Stimulated activated CD8-positive, alpha-beta memory T cell treated with anti-CD3 and anti-CD28 coated beads, Interleukin-12 subunit alpha, Interleukin-12 subunit beta, amount 100 ng/mL, for 4 hours (primary cell): ENCODE measurements at places on chromosomes 3 and 15.

DNA sequence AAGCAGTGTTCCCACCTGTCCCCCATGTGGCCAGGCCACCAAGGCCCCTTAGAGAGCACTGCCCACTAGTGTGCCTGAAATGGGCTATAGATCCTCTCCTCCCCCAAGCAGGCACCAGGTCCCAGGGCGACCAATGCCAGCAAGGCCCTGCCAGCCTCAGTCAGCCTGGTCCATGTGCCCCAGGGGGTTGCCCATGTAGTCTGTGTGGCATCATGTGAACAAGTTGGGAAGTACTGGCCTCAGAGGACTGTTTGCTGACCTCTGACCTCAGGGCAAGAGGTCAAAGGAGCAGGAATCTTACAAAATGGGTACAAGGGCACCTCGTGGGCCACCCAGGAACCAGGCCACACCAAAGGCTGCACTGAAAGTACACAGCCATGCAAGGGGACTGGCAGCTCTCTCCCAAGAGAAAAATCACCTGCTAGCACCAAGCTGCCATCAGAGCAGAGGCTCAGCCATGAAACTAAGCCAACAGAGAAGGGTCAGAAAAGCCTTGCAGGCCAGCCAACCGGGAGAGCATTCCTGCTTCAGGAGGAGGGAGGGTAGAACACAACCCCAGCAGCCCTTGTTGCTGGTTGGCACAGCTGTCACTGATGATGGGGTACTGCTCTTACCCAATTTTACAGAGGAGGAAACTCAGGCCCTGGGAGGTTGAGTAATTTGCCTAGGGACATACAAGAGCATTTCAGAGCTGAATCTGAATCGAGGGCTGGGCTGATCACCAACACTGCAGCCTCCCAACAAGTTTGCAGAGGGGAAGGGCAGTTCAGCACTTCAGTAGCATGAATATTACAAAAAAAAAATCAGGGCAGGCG, 5.2 kb upstream of the FURIN start:
- no peak for DNase-seq

- DNase-seq: no peak
These were observed 35.3 kb downstream of the ITGB5 start for GRCh38 chr3:124851905-124852304.

DNA sequence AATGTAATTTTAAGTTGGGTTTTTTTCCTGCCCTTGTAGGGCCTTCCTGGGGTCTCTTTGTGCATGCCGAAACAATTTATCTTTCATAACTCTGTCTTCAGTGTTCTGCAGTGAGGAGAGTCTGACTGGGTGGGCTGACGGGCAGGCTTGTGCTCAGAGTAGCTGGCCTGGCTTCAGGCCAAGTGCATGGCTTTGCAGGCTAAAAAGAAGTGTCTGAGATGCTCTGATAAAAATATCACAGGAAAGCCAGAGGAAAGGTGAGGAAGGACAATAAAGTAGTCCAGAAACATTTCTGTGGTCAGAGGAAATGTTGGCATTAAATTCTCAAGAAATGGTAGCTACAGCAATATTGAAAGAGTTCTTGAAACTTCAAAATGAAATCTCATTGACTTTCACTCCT, 25.5 kb downstream of the ST3GAL6 start:
- DNase-seq: no peak

- no peak for DNase-seq
These were observed 52.6 kb downstream of the NMD3 start for GRCh38 chr3:161273589-161274218.
